ENCODE measurements at places on chromosomes 3 and 15.

GRCh38 chr15:50607129-50607528 is 60.7 kb upstream of the USP50 start:
- no peak for DNase-seq

DNA sequence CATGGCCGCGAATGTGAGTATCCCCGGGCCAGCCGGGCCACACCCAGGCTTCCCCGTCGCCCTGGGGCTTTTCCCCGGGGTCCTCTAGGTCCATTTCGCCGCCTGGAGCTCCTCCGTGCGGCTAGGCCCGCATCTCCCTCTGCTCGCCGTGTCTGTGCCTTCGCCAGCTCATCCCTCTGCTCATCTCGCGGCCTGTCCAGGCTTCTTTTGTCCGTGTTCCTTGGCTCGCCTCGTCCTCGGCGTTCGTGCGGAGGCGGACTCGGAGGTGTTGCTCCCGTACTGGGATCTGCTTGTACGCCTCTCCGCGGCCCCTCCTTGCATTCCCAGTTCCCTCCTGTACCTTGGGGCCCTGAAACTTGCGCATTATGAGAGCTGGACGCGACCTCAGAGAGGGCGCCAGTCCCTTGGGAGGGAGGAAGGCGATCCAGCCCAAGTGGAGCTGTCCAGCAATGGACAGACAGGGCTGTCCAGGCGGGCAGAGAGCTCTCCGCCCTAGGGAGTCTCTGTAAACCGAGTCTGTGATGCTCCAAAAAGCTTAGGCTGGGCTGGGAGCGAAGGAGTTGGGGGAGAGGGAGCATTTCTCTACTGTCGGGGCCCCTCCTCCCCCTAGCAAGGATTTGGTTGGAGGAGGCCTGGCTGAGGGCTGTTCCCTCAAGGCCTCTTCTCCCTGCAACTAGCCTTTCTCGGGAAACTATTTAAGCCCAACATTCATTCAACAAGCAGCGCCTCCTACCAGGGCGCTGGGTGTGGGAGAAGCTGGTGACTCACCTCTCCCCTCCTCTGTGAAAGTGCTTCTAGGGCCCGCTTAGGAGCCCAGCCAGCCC is 553 bp downstream of the TMEM43 start:
- DNase-seq: peak; percentile 41

GRCh38 chr3:12835052-12835665 is 6.2 kb downstream of the RPL32 start:
- no peak for DNase-seq

DNA sequence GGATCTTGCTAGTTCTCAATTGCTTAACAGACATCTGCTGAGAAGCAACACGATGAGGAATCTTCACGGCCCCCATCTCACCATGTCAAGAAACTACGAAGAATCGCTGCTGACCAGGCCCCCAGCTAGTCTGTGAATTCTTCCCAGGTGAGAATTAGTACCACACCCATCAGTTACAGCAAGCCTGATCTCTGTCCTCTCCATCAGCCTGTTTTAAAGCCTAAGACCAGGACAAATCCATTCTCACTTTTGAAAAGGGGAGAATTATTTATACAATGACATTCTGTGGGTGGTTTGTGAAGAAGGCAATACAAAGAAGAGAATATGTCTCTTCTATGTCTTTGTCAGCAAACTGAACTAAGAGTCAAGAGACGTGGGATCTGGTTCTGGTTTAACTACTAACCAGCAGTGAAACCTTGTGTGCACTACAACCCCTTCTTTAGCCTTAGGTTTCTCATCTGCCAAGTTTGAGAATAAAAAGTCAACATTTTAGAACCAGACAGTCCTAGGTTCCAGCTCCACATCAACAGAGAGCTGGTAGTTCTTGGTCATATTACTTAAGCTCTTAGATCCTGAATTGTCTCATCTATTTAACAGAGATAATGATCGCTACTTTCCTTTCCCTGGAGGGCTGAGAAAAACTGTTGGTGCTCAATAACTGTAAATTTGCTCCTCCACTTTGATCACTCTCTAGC is 160.4 kb upstream of the RORA start:
- no peak for DNase-seq

GRCh38 chr3:94482686-94483085 is 419.8 kb downstream of the NSUN3 start:
- DNase-seq: no peak

- DNase-seq: no peak
These were observed 474.6 kb upstream of the TPRG1 start for GRCh38 chr3:188697127-188697526.

- no peak for DNase-seq
These were observed 8.2 kb upstream of the ATP13A3 start for GRCh38 chr3:194494951-194495374.

- DNase-seq: no peak
These were observed 16.0 kb downstream of the ZNF654 start for GRCh38 chr3:88075072-88075471.

- DNase-seq: peak; percentile 14
These were observed 421.4 kb downstream of the MECOM start for GRCh38 chr3:169241991-169242707.

GRCh38 chr3:197417911-197418618 is 119.7 kb upstream of the DLG1 start:
- no peak for DNase-seq

DNA sequence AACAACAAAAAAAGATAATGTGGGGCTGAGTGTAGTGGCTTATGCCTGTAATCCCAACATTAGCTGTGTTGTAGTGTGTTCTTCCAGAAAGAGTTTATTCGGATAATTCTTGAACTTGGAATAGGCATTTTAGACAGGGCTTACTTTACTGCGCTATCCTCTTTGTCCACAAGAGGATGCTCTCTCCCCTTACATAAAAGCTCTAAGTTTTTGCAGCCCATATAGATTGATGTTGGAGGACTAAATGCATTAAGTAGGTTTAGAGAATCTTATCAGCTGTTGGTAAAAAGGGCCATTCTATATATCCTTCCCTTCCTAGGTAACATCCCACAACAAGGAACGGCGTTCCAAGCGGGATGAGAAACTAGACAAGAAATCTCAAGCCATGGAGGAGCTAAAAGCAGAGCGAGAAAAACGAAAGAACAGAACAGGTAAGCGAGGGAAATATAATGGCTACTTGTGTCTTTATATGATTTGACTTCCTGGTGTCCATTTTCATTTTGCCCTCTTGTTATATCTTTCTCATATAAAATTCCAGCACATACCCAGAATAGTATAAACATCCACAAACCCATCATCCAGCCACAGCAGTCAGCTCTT is 27.8 kb upstream of the ITPKA start:
- no peak for DNase-seq

GRCh38 chr15:40243126-40243810 is 4.4 kb downstream of the PAK6 start:
- no peak for DNase-seq

DNA sequence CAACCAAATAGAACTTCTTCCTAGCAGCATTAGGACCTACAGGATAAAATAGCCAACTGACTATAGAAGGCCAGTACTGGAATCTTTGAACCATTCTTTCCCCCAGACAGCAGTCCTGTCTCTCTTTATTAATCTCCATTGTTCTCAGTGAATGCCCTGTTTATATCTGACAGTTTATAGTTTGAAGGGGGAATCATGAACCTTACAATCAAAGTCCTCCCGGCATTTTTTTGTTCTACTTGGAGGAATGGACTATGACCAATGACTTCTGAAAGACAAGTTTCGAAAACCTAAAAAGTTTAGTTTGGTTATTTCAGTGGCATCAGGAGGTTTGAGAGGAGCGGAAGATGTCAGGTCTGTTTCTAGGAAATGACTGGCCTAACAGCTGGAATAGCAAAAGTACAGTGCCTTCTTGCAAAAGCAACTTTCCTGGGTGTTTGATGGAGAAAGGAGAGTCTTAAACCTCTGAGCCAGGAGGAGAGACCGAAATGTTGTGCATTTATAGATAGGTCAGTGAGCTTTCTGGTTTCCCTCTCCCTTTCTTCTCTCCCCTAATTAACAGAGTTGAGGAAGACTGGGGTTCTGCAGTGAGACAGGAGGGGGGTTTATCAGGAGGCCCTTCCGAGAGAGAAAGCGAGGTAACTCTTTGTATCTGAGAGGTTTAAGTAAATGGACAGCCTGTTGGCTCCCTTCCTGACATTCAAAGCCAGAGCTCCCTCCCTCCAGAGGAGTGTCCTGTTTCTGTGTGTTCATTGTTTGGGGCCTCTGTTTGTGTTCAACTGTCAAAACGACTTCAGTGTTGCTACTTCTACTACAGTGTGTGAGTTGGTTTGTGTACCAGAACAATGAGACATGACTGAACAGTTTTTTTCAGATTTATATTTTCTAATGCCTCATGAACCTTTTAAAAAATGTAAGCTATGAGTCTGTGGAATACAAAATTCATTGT is 383.0 kb upstream of the RARB start:
- DNase-seq: no peak

- DNase-seq: no peak
These were observed 164.5 kb downstream of the WNT5A start for GRCh38 chr3:55322638-55323037.

- DNase-seq: no peak
These were observed 21.0 kb downstream of the IFT122 start for GRCh38 chr3:129461022-129461421.

Measured in progenitor cell of endocrine pancreas (in vitro differentiated cells).